Activated T-cell treated with anti-CD3 and anti-CD28 coated beads, Interleukin-2, amount 50 U/mL, for 1 hour (primary cell): ENCODE measurements at places on chromosomes 16 and 17.

- DNase-seq: no peak
Measured at GRCh38 chr17:2965621-2966595, 97.5 kb downstream of the OR1D5 start.

GRCh38 chr17:47698749-47699535 is 5.0 kb downstream of the TBKBP1 start:
- peak; percentile 87 for DNase-seq

- peak; percentile 38 for DNase-seq
Measured at GRCh38 chr17:76909971-76910760, 42.0 kb downstream of the MGAT5B start.

DNA sequence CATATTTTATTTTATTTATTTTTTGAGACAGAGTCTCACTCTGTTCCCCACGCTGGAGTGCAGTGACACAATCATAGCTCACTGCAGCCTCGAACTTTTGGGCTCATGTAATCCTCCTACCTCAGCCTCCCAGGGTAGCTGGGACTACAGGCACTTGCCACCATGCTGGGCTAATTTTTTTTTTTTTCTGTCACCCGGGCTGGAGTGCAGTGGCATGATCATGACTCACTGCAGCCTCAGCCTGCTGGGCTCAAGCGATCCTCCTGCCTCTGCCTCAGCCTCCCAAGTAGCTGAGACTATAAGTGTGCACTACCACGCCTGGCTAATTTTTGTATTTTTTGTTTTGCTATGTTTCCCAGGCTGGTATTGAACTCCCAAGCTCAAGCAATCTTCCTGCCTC is 17.1 kb downstream of the UNC45B start:
- no peak for DNase-seq

GRCh38 chr17:56577190-56577842 is 16.2 kb upstream of the NOG start:
- DNase-seq: no peak

DNA sequence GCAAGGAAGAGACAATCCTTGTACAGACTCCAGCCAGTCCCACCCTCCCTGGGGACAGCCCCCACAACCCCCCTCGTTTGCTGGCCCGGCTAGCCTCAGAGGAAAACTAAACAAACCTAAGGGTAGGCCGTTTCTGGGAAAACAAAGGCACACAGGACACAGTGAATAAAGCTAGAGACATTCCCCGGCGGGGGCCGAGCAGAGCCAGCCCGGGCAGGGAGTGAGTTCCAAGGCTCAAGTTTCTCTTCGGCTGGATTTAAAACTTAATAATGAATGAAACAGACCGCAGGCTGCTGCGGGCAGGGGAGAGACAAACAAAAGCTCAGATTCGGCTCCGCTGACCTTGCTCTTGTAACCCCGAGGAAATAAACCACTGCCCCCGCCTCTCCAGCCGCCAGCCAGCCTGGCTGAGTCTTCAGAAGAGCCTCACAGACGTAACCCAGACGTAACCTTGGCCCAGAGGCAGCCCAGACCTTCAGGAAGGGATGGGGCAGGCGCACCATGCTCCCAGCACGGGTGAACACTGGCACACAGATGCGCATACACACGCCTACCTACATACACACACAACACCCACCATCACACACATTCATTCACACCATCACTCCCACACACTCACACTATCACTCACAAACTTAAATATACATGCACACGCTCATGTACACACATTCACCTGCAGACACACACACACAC is 216.0 kb downstream of the ZNF423 start:
- no peak for DNase-seq

- DNase-seq: no peak
Measured at GRCh38 chr16:55015181-55015913, 84.7 kb downstream of the IRX5 start.

- no peak for DNase-seq
Measured at GRCh38 chr17:30358055-30358760, 20.5 kb upstream of the CPD start.

- DNase-seq: no peak
Measured at GRCh38 chr17:67053438-67054000, 9.2 kb downstream of the CACNG1 start.

DNA sequence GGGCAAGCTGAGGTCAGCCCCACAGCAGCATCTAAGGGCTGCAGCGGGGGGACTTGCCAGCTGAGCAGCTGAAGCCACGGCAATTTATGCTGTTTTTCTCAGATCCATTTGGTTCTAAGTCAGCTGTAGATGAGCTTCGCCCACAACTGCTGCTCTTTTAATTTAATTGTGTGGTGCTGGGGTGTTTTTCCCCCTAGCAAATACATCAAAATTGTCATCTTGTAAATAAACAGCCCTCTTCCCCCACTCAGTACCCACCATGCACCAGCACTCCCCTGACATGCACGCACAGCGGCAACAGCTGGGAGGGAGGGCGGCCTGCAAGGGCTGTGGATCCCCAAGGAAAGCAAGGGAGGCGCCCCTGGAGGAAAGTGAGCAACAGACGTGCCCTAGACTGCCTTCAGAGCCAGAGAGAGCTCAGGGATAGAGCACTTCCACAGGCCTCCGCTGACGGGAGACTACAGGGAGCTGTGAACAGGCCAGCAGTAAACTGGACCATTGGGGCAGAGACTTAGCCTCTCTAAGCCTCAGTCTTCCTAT is 149.5 kb downstream of the TMEM132E start:
- DNase-seq: no peak

GRCh38 chr16:75261590-75262078 is 10.2 kb upstream of the BCAR1 start:
- no peak for DNase-seq

- DNase-seq: no peak
Measured at GRCh38 chr17:50289278-50289677, 15.0 kb downstream of the TMEM92 start.

DNA sequence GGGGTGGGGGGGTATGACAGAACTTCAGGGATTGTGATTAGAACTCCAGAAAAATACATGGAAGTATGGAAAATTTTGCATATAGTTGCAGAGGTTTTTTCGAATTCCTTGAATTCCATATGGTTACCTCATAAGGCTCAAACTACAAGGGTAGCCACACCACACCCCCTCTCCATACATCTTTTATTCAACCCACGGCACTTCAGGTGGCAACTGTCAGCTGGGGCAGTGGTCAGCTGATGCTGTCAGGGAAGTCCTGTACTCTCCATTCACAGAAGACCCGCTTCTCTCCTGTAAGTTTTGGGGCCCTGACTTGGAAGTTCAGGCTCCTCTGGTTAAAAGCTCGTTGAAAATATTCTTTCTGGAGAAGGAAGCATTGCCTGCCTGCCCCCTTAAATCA is 57.5 kb upstream of the CLEC19A start:
- DNase-seq: no peak

- DNase-seq: no peak
Measured at GRCh38 chr16:86806838-86807351, 228.5 kb downstream of the FOXL1 start.

DNA sequence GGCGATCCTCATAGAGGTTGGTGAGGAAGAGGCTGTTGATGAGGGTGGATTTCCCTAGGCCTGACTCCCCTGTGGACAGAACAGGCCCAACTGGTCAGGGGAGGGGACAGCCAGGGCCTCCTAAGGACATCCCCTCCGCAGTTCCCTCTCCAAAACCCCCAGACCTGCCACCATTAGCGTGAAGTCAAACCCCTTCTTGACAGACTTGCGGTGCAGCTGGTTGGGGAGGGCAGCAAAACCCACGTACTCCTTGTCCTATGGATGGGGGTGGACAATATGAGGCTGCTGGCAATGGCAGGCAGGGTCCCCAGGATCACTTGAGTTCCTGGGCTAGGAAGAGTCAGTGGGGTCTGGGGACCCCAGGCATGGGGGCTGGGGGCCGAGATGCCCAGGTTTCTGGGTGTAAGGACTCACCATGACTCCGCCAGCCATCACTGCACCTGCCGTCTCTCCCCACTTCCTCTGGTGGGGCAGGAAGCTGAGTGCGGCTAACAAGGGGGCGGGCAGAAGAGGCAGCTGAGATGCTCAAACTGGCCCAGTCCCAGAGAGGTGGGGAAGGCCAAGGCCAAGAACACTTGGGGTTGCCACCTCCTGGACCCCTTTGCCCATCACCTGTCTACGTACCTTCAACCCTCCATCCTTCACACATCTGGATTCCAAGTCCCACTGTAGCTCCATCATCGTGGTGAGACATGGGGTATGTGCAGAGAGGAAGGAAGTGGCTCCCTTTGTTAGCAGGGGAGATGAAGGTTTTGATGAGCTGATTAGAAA is at the start of gene SEPTIN1:
Gene SEPTIN1 (minus strand): TSS at position 451 of the 771 bp plus-strand sequence. CDS start 19 bp downstream, at position 432.
- DNase-seq: peak; percentile 77

DNA sequence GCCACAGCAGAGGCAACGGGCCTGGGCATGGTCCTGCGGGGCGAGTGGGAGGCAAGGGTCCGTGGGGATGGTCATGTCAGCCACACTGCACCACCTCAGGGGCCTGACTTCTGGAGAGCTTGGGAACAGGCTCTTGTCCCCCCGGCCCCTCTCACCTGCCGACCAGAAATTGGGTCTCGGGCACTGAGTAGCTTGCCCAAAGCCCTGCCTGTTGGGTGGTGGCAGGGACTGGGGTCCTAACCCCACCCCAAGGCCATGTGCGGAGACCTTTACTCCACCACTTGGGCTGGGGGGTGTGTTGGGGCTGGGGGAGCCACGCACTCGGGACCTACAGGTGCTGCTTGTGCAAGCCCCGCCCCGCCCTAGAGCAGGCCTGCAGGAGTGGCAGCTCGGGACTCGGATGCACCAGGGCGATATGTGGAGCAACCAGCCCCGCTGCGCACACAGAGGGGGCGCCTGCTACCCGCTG is 24.2 kb upstream of the CHMP6 start:
- DNase-seq: no peak

DNA sequence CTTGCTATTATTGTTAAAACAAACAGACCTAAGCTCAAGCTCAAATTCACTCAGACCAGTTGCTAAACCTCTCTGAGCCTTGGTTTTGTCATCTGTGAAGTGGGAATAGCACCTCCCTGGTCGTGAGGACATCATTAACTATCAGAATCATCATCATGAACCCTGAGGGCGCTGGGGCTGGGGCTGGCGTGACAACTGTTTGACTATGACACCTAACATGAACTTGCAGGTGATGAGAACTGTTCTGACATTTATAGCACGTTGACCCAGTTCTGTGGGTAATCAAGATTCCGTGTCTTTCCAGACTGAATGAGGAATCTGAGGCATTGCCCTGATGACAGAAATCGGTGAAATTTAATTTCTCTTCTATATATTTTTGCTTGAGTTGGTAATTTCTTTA is 71.3 kb upstream of the CDH5 start:
- no peak for DNase-seq

- no peak for DNase-seq
Measured at GRCh38 chr17:46765453-46765852, 53.0 kb downstream of the WNT3 start.

DNA sequence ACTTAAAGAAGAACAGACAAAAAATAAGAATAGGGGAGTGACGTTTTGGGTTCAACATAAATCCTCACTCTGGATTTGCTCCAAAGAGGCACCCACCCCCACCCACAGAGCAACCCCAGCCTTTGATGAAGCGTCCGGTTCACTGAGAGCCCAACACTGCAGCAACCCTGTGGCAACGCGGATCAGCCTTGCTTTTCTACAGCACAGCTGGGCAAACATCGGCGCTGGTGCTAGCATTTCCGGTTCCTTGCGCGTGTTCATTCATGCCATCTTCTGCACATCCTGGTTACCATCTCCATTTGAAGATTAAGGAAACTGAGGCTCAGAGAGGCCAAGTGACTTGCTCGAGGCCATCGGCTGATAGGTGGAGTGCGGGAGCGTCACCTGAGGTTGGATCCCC is 8.7 kb upstream of the GINS2 start:
- no peak for DNase-seq

GRCh38 chr16:49615576-49615975 is 240.3 kb downstream of the ZNF423 start:
- no peak for DNase-seq

DNA sequence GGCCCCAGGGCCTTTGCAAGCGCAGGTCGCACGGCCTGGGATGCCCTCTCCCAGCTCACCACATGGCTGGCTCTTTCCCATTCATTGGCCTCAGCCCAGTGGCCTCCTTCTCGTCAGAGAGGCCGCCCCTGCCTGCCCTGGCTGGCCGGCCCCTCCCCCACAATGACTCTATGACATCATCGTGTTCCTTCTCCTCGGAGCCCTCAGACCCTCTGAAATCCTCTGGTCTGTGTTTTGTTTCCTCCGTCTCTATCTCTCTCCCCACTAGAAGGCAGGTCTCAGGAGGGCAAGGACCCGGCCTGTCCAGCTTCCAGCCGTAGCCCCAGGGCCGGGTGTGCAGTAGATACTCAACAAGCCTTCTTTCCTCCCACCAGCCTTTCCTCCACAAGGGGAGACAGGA is 164.8 kb upstream of the FOXF1 start:
- no peak for DNase-seq

DNA sequence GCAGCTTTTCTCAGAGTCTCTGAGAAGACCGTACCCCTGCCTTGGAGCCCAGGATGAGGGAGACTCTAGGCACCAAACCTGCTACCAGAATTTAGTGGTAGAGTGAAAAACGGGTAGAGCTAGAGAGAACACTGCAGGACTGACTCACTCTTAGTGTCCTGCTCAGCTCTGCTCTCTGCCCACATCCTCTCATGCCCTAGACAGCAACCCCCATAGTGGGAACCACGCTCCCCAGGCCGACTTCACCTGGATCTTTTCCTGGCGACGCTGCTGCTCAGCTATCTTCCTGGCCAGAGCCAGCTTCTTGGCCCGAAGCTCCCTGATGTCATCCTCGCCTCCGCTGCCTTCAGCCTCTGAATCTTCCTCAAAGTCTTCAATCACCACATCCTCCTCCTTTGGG is 26.7 kb downstream of the HIC1 start:
- no peak for DNase-seq

- peak; percentile 47 for DNase-seq
Measured at GRCh38 chr17:49817993-49818392, 29.5 kb downstream of the KAT7 start.

GRCh38 chr17:30309591-30309990 is 17.8 kb upstream of the BLMH start:
- no peak for DNase-seq

DNA sequence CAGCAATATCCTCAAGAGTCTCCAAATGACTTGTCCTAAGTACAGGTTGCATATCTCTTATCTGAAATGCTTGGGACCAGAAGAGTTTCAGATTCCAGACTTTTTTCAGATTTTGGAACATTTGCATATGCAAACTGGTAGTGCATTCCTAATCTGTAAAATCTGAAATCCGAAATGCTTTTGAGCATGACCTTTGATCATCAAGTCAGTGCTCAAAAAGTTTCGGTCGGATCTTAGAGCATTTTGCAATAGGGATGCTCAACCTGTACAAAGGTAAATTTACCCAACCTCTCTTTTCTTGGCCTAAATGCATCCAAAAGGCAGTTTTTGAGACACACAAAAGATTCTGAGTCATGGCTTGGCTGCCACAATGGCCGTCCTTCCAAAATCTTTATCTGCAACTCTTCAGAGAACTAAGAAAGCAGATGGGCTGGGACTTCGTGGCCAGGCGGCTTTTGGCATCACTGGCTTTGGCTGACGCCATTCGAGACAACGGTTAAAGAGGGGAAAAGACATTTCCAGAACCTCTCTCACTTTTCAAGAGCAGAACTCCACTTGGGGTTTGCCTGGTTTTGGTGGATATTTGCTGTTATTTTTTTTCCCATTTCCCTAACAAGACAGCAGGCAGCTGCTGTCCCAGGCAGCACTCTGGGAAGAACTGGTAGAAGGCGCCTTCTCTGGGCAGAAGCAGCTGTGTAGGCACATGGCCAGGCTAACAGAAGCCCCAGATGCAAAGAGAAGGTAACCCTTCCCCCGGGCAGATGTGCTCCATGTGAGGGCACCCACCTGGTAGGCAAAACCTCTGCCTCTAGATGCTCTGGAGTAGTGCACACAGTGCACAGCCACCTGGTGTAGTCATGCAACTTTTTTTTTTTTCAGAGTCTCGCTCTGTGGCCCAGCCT is 8.9 kb downstream of the CPPED1 start:
- DNase-seq: no peak
